ENCODE measurements at places on chromosomes 11 and 22.

DNA sequence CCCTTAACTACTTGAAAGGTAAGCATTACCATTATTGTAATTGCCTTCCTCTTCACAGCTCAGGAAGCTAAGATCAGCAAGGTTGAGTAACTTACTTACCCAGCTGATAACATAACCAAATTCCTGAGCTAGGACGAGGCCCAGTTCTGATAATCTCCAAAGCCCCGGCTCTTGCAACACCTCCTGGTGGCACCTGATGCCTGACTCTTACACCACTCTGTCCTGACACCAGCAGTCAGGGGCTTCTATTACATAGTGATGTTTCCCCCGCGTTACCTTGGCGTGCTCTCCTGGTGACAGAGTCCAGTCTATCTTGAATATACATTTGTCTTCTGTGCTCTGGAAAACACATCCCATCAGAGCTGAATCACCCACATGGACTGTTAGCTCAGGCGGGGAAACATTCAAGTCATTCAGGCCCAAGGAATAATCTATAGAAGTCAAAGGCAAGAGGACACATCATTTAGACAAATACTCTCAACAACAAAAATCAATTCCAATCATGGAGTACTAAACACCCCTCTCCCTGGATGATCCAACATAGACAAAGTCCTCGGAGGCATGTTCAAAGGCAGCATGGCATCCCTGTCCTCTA, 12.6 kb downstream of the JAML start:
- peak; percentile 65 for DNase-seq

DNA sequence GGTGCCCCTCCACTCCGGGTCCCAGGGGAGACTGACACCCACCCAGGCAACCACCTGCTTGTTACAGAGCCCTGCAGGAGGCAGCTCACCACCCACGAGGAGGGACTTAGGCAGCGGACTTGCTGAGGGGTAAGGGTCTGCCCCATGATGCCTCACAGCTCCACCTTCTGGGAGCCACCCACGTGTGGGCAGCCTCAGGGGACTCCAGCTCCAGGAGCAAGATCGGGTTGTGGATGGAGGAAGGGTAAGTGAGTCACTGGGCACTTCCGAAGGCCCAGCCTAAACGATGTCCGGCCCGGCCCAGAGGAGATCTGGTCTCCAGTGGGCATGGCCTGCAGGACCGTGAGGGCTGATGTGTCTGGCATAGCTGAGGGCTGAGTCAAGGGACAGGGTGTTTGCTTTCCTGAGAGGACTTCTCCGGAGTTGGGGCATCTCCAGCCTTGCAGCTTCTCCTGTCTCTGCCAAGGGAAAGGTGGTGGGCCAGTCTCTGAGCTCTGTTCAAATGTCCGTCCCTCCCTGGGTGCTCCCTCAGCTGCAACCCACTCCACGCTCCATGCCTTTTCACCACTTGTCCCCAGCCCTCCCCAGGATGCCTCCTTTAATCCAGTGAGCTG, 32.3 kb upstream of the P2RY2 start:
- DNase-seq, result peak; percentile 62

GRCh38 chr11:65817312-65817834, 16.4 kb upstream of the SNX32 start:
- DNase-seq, result peak; percentile 7

DNA sequence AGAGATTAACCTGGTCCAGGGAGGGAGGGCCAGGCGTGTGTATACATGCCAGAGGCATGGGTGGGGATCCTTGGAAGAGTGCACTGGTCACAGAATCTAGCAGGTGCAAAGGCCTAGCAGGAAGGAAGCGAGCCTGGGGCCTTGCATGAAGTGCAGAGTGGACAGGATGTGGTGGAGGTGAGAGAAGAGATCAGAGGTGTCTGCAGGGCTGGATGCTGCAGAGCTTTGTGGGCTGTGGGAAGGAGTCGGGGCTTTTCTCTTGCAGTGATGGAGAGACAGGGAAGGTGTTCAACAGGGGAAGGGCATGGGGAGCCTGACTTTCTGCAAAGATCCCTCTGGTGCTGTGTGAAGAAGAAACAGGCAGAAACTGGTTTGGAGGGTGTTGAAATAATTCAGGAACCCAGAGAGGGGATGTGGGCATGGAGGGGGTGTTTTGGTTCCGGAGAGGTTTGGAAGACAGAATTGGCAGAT, 2.5 kb upstream of the TPST2 start:
- DNase-seq, result no peak

GRCh38 chr22:32583921-32584335, 109.3 kb downstream of the FBXO7 start:
- no peak for DNase-seq

DNA sequence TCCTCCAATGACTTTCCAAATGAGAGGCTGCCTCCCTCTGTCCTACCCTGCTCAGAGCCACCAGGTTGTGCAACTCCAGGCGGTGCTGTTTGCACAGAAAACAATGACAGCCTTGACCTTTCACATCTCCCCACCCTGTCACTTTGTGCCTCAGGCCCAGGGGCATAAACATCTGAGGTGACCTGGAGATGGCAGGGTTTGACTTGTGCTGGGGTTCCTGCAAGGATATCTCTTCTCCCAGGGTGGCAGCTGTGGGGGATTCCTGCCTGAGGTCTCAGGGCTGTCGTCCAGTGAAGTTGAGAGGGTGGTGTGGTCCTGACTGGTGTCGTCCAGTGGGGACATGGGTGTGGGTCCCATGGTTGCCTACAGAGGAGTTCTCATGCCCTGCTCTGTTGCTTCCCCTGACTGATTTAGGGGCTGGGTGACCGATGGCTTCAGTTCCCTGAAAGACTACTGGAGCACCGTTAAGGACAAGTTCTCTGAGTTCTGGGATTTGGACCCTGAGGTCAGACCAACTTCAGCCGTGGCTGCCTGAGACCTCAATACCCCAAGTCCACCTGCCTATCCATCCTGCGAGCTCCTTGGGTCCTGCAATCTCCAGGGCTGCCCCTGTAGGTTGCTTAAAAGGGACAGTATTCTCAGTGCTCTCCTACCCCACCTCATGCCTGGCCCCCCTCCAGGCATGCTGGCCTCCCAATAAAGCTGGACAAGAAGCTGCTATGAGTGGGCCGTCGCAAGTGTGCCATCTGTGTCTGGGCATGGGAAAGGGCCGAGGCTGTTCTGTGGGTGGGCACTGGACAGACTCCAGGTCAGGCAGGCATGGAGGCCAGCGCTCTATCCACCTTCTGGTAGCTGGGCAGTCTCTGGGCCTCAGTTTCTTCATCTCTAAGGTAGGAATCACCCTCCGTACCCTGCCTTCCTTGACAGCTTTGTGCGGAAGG, 2.9 kb downstream of the APOC3 start:
- DNase-seq, result no peak

DNA sequence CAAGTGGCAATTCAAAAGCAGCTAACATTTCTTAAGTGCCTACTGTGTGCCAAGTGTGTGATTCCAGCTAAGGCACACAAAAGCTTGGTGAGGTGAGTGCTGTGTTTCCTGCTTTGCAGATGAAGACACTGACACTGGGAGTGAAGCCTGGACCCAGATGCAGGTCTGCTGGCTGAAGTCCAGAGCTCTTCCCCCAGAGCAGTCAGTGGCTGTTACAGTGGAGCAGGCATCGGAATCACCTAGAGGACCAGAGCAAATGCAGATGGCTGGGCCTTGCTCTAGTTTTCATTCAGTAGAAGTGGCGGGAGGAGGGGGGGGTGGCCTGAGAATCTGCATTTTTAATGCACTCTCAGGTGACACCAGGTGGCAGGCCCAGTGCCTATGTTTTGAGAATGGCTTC, 342.3 kb downstream of the CADM1 start:
- DNase-seq, result no peak

GRCh38 chr11:104546501-104546900, 351.8 kb downstream of the CASP12 start:
- DNase-seq, result no peak

DNA sequence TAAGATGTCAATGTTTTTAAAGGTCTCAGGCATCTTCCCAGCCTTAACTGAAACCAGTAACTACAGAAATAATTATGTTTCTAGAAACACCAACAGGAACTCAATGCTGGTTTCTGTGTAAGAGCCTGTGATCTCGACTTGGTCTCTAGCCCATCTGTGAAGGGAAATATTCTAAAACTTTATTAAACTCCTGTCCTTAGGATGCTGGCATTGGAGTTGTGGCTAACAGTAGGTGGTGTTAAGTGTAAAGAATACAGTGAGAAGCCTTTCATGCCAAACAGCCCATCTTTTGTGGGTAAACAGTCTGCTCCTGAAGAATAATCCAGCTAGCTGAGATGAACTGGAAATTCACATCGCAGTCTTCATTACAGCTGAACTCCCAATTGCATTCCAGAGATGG, 133.2 kb downstream of the ADAMTS15 start:
- no peak for DNase-seq

- no peak for DNase-seq
These were observed 155.1 kb downstream of the LDLRAD3 start for GRCh38 chr11:36098853-36099375.

DNA sequence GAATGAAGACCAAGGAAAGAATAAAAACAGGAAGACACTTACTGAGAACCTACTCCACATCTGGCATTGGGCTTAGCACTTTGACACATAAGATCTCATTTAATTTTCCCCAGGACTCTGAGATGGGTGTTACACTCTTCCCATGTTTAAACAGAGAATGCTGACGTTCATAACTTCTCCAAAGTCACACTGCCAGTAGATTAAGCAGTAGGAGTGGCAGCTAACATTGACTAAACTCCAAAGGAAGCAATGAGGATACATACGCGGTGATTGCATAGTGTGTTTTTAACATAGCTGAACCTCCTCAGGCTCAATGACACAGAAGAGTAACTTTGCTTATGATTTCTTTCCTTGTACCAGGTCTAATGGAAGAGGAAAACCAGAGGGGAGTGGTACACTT, 14.5 kb upstream of the OR10V1 start:
- no peak for DNase-seq

DNA sequence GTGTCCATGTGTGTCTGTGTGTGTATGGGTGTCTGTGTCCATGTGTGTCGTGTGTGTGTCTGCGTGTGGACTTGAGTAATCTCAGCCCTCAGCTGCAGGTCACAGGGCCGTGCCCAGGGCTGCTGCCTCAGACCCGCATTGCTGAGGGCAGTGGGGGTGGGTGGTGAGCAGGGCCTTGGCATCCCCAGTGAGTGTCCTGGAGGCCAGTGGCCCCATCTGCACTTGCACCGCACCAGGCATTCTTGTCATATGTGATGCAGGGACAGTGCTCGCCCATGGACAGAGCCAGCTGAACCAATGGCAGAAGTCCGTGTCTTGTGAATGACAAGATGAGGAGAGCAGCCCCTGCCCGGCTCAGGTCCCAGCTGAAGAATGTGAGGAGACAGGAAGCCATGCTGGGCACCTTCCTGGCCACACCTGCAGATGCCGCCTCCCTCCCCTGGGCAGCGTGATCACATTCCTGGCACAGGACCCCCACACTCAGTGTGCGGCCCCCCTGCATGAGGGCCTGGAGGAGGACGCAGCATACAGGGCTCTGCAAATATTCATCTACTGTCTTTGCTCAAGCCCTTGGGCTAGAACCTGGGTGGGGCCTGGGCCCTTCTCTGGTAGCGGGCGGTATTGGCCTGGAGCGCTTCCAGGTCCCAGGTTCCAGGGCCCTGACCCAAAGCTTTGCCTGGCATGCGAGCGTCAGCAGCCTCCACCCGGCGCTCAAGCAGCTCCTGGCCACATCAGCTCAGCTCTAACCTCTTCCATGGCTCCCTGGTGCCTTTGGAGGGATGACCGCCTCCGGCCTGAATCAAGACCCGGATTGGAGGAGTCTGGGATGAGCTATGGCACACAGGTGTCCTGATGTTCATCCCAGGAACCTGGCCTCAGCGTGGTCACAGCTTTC, 3.9 kb downstream of the ALDH3B2 start:
- no peak for DNase-seq

DNA sequence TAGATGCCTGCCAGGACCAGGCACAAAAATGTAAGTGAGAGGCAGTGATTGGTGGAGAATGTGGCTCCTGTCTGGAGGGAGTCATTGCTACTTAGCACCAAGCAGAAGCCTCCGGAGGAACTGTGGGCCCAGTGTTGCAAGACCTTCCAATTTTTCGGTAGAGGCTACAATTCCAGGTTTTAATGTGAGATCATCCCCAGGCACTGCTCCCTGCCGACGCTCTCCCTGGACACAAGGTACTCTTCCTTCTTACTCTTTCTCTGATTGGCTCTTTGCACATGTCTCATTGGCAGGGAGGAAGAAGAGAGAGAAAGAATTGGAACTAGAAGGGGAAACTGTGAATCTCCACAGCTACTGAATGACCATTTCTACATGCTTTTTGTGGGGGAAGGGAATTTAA, 53.7 kb upstream of the EP300 start:
- DNase-seq, result no peak

DNA sequence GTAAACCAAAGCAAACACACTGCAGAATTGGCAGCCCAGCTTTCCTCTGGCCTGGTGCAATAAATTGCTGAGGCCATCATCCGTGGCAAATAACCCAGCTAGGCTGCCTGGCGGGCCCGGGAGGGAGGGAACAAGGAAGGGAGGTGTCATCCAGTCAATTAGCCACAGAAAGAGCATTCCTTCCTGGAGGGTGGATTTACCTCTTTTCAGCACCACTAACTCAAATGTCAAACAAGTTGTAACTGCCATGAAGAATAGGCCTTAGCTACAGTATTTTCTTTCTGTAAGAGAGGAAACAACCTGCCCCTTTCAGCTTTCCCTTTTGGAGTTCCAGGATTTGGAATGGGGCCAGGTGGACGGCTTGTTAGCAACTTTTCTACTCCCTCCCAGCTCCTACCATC, 163.8 kb upstream of the BDNF start:
- DNase-seq, result no peak

- DNase-seq, result peak; percentile 56
These were observed 12.5 kb upstream of the MRPL16 start for GRCh38 chr11:59822989-59823566.

GRCh38 chr22:26360169-26360885, 68.7 kb upstream of the ASPHD2 start:
- peak; percentile 59 for DNase-seq

GRCh38 chr11:60658409-60658808, 41.0 kb upstream of the MS4A8 start:
- peak; percentile 54 for DNase-seq

- DNase-seq, result no peak
These were observed 389.9 kb upstream of the KIRREL3 start for GRCh38 chr11:127390465-127390864.

GRCh38 chr11:73975479-73975757, 7.2 kb downstream of the UCP2 start:
- DNase-seq, result no peak

Data from amniotic epithelial cell (primary cell).